ENCODE measurements at places on chromosomes 11 and 22.

- no peak for DNase-seq
Measured at GRCh38 chr11:1435820-1436467, 46.2 kb downstream of the BRSK2 start.

DNA sequence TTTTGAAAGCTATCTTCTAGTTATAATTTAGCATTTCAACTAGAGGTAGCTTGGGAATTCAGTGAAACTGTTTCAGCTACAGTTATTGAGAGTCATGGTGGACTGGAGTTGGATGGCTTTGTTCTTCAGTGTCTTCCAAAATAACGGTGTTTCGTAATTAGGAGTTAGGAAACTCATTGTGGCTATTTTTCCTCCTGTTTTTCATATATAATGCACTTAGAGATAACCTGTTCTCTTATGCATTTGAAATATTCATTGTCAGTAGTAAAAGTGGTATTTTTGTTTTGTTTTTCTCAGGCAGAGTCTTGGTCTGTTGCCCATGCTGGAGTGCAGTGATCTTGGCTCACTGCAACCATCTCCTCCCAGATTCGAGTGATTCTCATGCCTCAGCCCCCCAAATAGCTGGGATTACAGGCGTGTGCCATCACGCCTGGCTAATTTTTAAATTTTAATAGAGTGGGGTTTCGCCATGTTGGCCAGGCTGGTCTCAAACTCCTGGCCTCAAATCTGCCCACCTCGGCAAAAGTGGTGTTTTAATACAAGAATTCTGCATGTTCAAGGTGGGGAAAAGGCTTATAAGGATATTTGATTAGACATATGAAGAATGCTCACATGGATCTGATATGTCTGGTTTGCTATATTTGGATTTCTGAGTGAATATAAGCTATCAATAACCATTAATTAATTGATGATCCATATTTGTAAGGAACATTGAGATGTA, 12.7 kb downstream of the PDHX start:
- no peak for DNase-seq

- DNase-seq: peak; percentile 18
Measured at GRCh38 chr22:30457981-30458380, 13.8 kb downstream of the SEC14L3 start.

DNA sequence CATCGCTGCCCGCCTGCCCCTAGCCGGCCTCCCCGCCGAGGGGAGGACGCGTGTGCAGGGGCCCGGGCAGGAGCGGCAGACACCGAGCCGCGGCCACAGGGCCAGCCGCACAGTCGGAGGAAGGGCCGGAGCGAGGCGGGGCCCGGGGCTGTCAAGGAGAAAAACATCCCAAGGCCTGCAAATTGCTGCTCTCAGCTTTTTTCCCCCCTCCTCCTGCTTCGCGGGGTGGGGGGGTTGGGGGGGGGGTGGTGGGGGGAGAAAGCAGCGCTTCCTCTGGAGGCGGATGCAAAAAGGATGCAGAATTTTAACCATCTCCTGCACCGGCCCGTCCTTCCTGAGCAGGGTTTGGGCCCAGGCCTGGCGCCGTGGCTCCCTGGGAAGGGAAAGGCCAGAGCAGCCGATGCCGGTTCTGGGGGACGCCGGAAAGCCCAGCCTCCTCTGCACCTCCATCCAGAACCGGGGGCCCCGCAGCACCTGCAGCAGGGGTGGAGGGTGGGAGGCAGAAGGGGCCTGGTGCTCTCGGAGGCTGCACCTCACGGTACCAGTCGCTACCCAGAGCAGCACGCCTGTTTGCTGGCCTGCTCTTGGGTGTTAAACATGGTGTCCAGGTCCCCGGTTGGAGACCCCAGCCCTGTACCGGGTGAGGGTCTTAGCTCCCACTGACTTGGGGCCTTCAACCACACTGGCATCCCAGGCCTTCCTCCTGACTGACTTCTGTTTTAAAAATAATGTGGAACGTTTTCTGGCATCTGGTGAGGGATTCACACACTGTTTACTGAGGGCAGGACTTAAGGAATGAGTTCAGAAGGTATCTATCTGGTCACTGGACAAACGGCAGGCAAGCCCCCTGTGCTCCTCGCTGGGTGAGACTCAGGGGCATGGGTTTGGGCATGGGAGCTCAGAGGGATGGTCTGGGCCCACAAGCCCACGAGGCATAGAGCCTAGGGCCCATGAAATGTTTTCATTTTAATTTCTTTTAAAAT, 77.4 kb upstream of the WNT7B start:
- peak; percentile 79 for DNase-seq

GRCh38 chr11:3077189-3077836, 20.1 kb upstream of the CARS1 start:
- no peak for DNase-seq

GRCh38 chr11:129861702-129862522, 33.5 kb downstream of the NFRKB start:
- peak; percentile 96 for DNase-seq

GRCh38 chr11:134638796-134639430, 226.9 kb upstream of the B3GAT1 start:
- no peak for DNase-seq

DNA sequence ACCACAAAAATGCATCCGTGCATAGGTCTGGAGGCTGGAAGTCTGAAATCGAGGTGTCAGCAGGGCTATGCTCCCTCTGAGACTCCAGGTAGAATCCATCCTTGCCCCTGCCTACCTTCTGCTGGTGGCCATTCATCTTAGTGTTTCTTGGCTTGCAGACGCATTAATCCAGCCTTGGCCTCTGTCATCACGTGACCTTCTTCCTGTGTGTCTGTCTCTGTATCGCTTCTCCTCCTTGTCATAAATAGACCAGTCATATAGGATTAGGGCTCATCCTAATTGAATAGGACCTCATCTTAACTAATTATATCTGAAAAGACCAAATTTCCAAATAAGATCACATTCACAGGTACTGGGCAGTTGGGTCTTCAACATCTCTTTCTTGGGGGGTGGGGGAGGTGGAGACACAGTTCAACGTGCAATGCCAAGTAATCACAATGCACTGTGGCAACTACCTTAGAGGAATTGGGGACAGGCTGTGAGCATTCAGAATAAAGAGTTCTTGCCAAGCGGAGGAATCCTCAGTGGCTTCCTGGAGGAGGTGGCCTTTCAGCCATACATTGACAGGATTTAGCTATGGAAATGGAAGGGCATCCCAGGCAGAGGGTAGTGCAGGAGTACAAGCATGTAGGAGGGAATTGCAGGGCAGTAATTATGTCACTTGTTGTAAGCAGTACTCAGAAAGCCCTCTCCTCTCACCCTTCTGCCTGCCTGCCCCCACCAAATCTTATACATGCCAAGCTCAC, 96.2 kb upstream of the SYT13 start:
- no peak for DNase-seq

DNA sequence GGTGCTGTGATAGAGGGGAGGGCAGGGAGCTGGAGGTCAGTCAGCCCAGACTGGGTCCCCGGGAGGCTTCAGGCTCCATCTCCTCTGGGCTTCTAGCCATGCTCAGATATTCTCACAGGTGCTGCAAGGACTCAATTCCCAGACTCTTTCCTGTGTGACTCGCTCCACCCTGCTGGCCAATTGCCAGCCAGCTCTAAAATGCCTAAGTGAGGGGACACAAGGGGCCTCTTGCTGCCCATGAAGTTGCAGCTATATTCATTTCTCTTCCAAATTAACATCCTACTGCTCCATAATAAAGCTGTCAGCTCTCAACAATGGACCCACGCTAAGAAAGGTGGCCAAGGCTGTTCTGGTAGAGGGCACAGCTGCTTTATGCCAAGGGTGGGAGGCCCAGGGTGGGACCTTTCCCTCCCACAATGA, 101.5 kb downstream of the PLEKHA7 start:
- no peak for DNase-seq

GRCh38 chr11:82082976-82083375, 650.7 kb downstream of the FAM181B start:
- DNase-seq: no peak

GRCh38 chr11:43833657-43834073, 47.0 kb upstream of the ALKBH3 start:
- DNase-seq: peak; percentile 26

DNA sequence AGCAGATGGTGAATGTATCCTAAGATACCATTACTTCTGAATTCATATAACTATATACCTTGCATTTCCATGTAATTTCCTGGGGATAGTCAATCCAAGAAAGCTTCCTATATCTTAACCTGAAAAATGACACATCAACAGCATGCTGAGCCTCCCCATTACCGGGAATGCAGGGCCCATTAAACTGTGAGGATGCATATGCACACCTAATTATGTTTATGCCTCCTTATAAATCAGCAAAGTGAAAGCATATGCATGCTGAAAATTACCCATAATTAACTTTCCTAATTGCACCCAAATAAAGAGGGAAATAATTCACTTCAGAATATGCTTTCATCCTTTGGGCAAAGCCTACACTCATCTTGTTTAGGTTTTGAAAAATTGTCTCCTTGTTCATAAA, 663.0 kb downstream of the KCNA4 start:
- DNase-seq: no peak

- DNase-seq: peak; percentile 41
Measured at GRCh38 chr11:102994105-102994504, 38.6 kb upstream of the MMP13 start.

DNA sequence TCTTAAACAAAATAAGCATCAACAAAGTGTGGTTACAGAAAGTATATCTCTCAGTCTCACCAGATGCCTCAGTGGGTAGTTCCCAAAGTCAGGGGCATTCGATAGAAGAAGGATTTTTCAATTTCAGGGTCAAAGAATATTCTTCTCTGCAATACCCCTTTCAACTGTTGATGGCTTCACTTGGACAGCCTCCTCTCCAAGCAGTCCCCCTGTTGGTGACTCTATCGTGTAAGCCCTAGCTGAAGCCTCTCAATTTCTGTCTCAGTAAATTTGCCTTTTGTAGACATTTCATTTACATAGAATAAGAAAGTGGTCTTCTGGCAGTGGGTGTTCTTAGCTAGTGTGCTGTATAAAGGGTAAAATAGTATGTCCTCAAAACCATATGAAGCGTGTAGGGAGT, 11.3 kb upstream of the CCDC83 start:
- no peak for DNase-seq

- DNase-seq: no peak
Measured at GRCh38 chr11:132864811-132865576, 667.3 kb downstream of the OPCML start.

DNA sequence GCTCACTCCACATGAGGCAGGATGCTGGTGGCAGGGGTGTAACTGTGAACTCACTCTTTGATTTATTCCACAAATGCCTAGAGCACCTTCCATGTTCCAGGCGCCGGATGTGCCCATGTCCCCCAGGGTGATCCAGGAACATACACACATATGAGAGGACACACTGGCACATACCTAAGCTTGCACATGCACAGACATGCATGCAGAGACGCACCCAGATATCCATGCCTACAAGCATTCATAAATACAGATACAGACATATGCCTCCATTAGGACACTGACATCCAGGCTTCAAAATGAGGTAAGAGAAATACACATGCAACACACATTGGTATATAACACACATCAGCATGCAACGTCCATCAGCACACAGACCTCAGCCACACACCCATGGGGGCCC, 4.5 kb downstream of the OSM start:
- no peak for DNase-seq

DNA sequence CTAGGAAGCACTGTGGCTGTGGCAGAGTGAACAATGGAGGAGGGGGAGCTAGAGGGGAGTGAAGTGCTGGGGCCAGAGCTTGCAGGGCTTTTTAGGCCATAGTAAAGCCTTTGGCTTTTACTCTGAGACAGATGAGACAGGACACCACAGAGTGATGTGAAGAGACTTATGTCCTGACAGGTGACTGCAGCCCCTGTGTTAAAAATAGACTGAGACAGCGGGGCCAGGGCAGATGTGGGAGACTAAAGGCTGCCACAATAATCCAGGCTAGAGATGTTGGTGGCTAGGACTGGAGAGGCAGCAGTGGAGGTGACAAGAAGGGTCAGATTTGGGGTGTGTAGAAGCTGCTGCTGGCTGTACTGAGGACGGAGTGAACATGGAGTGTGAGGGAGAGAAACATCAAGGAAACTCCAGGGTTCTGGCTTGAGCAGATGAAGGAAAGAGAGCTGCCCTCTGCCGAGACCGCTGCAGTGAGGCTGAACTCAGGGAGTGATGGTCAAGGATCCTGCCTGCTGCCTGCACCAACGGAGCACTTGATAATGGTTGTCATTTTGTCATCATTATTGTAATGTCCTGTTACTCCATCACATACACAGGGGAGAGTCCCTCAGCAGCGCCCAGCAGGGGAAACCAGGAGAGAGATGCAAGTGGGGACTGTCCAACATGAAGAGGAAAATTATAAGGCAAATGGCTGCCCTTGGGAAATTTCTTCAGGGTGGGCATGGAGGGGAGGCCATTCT, 27.4 kb downstream of the SLC43A1 start:
- DNase-seq: no peak

DNA sequence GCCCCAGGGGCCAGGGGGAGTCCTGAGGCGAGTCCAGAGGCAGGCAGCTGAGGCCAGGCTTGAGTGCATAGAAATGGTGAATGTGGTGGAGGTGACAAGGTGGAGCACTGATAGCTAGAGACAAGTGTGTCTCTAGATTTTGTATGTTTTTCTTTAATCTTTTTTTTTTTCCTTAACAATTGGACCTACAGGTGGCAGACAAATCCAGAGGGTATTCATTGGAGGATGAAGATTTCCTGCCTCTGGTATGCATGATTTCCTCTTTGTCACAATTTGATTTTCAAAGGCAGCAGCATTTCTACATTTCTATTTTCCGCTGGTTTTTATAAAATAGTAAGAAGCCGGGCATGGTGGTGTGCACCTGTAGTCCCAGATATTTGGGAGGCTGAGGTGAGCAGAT, 47.7 kb upstream of the DKK3 start:
- no peak for DNase-seq

DNA sequence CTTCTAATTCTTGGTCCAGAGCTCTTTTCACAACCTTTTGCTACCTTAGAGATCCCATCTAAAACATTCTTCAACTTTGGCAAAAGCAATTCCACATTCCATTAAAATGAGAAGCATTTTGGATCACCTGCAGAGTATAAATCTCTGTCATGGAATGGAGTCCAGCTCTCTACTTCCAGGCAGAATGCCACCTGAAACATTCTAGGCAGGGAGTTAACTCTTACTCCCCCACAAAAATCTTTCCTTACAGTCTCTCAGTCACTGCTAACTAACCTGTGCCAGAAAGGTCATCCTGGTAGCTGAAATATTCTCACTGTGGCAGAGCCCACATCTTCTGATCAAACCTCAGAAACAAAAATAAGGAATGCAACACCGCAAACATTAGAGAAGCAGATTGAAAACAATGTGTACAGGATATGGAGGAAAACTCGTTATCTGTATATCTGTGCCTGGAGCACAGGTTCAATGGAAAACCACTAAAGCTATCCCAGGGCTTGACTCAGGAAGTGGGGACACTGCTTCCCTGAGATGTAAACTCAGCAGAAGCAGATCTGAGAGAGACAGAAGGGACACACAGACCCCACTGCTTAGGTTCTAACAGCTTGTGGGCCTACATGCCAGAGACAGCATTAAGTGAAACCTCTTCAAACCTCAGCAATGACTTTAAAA, 78.9 kb downstream of the KCNC1 start:
- DNase-seq: no peak

- DNase-seq: no peak
Measured at GRCh38 chr22:37635157-37635556, 4.3 kb upstream of the SH3BP1 start.

DNA sequence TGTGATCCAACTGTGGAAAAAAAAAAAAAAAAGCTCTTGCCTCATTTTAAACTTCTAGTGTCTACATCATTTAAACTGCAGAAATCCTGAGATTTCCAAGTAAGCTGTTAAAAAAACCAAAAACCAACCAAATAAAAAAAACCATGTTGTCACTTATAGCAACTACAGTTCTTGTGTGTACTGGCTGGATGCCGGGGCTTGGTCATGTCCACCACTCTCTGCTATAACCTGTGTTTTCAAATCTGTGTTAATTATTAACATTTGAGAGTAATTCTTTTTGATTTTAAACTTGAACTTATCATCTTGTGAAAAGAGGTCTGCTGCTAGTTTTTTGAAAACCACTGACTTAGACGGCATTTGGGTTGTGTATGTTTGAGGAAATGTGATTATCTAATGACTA, 32.2 kb upstream of the BID start:
- no peak for DNase-seq

Data from ELR (cell line).